ENCODE measurements at places on chromosomes 5 and 9.

DNA sequence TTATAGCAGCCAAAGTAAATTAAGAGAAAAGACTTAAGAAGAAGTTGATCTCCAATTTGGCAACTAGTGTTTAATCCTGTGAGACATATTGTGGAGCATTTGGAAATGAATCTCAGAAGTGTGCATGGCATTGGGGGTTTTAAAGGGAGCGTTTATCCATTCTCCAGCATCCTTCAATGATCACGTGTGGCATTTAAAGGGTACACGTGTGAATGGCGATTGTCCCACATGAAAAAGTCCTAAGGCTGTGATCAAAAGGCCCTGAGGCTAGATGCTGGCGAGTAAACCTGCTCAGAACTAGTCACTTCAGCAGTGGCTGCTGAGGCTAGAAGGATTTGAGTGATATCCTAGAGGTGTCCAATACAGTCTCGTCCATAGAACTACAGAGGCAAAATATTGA is 315.6 kb upstream of the CDH9 start:
- no peak for DNase-seq

GRCh38 chr5:68381909-68382308 is 166.4 kb downstream of the PIK3R1 start:
- DNase-seq, result no peak

GRCh38 chr9:14402583-14402982 is 88.6 kb upstream of the NFIB start:
- DNase-seq, result no peak

DNA sequence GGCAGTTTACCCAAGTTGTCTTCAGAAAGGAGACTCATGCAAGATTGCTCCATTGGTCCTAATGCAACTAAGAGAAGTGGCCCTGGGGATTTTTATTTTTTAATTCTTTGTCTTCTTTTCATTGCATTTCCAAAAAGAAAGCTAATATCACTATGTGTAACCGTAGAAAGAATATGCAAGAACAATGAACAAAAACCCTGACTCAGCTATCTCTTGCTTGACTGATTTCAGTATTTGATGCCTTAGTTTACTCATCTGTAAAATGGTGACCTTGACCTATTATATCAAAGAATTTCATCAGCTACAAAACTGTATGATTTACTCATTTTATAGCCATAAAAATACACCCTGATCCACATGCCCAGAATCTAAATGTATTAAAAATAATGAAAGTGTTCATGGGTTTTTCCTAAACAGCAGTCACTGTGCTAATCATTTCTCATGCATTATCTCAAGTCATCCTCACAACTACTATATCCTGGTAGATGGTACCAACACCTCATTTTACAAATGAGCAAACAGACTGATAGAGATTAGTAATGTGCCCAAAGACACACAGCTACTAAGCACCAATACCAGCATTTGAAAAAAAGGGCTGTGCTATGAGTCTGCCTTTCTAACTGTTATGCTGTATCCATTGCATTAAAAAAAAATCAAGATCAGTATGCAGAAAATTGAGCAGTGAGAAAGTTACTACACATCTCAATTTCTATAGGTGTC is 185.7 kb downstream of the MLLT3 start:
- no peak for DNase-seq

DNA sequence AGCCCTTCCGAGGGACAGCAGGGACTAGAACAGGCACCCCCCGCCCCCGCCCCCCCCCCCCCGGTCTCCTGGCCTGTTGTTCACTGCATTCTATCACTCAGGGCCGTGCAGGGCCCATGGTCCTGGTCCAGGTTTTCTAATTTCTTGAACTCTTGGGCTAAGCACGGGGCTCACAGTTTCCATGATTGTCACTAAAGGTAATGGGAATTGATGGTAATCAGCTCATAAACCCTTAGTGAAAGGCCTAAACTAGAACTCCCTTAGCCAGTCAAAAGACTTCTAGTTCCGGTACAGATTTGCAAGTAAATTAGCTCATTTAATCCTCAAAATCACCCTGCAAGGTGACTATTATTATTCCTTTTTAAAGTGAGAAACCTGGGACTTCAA is 14.7 kb upstream of the PWWP2A start:
- no peak for DNase-seq

DNA sequence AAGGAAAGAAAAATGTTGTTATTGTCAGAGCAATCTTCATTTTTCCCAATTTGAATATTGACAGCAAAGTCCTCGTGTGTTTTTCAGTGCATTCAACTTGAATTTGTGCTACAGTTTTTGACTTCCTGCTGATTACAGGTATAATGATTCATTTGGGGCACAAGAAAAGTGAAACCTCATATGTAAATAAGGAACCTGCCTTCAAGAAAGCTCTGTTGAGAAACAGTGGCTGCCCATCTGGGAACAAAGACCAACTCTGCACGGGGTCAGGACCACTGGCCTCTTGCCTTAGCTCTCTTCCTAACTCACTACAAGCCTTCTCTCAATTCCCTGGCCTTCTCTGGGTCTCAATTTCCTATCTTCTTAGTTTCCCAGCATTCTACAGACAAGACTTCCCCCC is 21.0 kb downstream of the TIMD4 start:
- no peak for DNase-seq

- DNase-seq, result no peak
Measured at GRCh38 chr5:38207343-38207742, 51.0 kb upstream of the EGFLAM start.

DNA sequence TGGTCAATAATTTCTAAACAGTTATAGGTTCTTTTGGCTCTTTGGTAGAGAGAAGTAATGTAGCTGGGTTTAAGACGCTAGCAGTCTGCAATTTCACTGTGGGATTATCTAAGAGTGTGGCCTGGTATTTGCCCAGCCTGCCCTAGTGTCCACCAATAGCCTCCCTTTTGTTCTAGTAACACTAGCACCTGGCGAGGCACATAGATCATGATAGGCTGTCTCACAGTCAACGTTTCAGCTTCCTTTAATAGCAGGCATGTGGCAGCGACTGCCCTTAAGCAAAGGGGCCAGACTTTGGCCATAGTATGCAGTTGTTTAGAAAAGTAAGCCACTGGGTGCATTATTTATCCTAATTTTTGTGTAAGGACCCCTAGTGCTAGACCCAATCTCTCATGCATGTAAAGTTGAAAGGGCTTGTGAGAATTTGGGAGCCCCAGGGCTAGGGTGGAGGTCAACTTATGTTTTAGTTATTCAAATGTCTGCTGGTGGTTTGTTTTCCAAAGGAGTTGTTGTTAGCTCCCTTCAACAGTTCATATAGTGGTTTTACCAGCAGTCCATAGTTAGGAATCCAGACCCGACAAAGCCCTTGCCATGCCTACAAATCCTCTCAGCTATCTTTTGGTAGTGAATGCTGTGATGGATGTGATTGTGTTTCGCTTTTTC is 274.3 kb downstream of the HTR1A start:
- DNase-seq, result no peak

DNA sequence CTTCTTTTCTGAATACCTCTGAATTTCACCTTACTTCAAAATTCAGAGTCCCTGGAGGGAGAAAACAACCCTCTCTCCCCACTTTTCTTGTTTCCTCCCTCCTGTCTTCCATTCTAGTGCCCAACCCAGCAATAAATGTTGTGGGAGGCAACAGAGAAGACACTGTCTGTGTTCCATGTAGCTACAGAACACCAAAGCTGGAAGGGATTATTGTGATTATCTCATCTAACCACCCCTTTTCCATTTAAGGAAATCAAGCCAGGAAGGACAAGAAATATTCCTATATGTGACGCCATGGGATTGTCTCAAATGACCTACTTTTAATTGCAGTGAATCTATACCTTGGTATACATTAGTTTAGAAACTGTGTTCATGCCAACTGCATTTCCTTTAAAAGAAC is 476.6 kb upstream of the TNC start:
- DNase-seq, result no peak

GRCh38 chr9:20990867-20991266 is 40.6 kb downstream of the HACD4 start:
- DNase-seq, result no peak

GRCh38 chr5:135921388-135921787 is 25.7 kb upstream of the IL9 start:
- DNase-seq, result no peak

- no peak for DNase-seq
Measured at GRCh38 chr5:72302171-72302570, 17.9 kb downstream of the MRPS27 start.

- DNase-seq, result no peak
Measured at GRCh38 chr5:133792024-133792423, 176.4 kb downstream of the C5orf15 start.

GRCh38 chr5:54821445-54822323 is 163.7 kb downstream of the ESM1 start:
- no peak for DNase-seq

- no peak for DNase-seq
Measured at GRCh38 chr9:131117121-131117761, 8.1 kb upstream of the NUP214 start.

DNA sequence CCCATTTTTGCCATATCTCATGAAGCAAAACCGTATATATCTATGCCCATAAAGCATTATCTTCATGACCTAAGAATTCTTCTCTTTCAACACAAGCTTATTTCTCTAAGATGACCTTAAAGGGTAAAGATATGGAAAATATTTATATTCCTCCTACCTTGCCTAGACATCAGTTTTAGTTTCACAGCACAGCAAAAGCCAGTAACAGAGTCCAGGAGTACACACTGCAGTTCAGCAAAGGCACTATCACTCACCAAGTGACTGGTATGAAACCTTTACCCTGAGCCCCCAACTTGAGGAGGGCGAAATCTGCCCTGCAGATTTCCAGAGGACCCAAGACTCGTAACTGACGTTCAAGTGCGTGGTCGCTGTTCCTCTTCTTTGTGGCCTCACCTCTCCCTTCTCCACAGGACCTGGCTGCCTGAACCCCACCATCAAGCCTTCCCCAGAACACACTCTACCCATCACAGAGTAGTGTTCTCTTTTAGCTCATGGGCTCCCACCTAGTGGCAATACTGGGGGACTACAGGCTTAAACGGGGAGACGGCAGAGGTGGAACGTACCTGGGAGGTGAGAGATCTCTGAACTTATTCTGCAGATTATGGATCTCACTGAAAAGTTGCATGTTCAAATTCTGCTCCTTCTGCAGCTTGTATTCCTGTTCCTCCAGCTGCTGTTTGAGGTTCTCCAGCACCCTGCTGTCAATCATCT is 141.0 kb downstream of the CDK5RAP2 start:
- no peak for DNase-seq

GRCh38 chr5:87541033-87541432 is 128.3 kb upstream of the CCNH start:
- no peak for DNase-seq

DNA sequence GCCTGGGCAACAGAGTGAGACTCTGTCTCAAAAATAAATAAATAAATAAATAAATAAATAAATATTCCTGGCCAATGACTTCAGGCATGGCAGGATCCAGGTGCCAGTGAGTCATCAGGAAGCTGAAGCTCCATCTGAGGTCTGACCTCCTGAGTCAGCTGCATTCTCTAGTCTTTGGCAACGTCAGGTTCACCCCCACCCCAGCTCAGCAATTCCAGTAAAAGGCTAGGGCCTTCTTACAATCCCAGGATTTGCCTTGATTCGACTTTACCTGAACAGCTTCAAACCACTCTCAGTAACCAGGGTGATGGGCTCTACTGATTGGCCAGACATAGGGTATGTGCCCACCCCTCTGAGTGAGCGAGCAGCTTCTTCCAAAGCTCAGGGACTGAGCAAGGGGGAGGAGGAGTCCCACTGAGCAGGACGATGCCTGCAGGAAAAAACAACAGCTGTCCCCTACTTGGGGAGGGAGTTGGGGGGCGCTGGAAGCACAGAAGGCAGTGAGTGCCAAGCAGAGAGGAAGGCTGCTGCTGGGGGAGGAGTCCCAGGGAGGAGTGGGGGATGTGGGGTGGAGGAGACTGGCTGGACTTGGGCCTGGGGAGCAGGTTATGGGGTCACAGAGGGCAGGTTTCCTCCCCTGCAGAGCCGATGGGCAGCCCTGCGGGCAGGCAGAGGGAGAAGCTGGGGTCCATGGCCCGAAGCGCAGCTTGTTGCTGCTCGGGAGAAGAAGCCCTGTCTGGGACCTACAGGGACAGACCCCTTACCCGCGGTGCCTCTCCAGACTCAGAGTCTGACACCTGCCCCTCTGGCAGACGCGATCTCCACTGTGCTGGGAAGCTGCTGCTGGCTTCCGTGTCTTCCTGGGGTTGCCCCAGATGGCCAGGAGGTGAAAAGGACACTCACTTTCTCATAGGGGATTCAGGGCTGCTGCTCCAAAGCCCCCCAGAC is 25.9 kb upstream of the UNC5A start:
- no peak for DNase-seq

DNA sequence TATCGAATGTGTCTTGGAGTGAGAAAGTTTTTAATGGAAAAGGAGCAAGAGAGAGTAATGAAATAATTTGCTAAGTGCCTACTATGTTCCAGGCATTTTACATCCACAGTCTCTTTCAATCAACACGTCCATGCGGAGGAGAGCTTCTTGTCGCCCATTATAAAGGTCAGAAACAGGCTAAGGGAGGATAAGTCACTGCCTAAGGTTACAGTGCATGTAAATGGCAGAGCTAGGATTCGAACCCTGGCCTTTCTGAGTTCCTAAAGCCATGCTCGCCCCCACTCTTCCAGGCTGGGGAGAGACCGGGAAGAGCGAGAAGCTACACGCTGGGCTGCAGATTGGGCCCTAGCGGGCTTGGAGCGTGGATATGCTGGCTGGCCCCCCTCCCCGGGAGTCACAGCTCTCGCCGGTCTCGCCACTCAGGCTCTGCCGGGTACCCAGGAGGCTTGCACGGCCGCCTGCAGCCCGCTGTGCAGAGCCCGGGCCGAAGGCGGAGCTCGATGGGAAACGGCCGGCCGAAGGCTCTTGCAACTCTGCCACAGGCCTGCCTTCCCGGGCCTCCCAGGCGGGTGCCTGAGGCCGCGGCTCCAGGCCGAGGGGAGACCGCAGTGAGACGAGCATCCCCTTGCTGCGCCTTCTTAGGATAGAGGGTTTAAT is 775 bp upstream of the LHX2 start:
- DNase-seq, result no peak

DNA sequence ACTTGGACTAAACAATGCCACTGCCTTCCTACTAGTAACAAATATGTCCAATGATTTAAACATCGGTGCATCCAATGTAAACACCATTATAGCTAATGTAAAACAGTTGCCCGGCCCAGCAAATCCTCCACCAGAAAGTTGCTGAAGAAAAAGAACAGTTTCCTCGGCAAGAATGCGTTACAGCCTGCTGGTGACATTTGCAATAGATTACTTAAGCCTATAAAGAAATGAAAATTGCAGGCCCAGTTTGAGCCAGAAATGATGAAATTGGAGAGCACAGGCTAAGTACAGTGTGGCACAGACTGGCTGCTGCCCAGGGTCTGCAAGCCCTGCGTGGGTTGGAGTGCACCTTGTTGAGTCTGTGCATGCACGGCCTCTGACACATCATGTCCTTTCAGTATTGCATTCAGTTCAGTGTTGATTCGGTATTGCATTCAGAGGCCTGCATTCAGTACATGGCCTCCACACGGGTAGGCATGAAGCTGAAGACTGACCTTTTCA is 406.0 kb upstream of the KLF4 start:
- no peak for DNase-seq

DNA sequence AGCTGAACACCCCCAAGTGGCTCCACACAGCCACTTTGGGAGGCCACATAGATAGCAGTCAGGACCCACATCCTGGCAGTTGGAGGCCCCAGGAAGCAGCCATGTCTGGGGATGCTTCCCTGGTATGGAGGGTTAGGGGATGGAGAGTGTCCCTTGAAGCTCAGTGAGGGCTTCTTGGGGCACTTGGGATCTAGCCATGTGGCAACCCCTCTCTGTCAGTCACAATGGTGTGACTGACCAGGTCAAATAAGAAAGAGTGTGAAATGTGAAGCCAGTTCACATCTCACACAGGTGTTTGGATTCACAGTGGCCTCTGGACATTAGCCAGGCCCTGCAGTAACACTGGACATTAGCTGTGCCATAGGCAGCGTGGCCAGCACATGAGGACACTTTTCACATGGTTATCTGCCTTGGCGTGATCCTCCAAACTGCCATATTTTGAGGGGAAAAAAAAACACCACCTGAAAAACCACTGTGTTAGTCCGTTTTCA is 53.9 kb upstream of the IL17B start:
- DNase-seq, result no peak
